ENCODE measurements at places on chromosomes 11 and 22.

DNA sequence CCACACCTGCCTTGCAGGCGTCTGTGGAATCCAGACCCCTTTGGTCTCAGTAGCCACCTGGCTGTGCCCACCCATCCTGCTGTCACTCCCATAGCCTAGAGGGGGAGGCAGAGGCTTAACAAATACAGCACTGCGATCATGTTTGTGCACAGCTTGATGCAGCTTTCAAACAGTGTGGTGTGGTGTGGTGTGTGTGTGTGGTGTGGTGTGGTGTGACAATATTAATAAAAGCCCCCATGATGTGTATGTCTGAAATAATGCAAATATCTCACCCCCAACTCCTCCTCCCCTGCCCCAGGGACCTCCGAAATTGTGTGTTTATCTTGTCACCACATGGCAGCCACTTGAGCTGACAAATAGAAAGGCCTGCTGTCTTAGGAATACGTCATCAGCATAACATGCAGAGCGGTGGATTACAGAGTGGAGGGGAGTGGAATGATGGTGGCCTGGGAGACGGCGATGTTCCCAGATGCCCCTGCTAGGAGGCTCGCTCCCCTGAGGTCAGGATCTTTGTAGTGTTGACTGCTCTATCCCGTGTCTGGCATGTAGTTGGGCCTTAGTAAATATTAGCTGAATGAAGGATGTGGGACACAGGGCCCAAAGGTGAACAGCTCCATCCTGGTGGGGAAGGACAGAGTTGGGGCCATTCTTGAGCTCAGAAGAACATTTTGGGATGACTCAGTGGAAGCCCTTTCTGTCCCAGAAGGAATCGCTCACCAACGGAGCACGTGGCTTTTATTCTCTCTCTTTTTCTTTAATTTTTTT, 2.8 kb downstream of the PDXP start:
- peak; percentile 2 for DNase-seq

DNA sequence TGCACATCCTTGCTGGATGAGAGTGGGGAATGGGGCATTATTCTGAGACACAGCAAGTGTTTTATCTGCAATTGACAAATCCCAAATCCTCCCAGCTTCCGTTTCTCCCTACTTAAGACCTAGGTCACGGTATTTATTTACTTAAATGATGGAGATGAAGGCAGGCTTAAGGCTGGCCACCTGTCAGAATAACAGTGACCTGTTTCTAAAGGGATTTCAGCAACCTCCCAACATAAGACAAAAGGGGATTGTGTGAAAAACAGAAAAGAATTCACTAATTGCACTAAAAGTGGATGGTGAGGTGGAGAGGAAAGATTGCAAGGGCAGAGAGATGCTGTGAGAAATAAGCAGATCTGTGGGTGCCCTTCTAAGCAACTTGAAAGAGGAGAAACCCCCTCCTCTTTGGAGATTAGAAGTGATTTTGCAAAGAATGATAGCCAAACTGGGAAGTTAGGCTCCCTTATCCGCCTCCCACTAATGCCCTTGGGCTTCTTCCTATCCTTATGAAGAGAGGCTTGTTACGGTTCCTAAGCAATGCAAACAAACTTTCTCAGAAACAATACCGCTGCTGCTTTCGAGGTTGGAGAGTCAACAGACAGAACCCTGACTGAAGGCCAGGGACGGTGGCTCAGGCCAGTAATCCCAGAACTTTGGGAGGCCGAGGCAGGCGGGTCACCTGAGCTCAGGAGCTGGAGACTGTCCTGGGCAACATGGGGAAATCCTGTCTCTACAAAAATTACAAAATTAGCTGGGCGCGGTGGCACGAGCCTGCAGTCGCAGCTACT, 84.3 kb downstream of the ARL14EP start:
- DNase-seq, result no peak

DNA sequence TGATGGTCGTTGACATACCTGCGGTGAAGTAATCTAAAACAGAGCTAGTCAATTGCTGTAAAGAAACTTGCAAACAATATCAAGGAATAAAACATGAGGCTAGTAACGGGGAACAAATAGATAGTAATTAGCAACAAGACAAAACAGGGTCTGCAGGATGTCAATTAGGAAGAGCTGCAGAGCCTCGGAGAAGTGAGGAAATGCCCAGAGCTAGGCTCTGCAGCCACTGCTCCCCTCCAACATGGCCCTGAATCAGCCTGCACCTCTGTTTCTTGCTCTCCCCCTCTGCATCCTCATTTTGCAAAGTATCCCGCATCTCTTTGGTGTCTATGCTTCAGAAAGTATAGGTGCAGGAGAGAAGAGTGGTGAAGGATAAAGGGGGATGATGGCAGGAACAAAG, 507.4 kb upstream of the FAT3 start:
- DNase-seq, result no peak

DNA sequence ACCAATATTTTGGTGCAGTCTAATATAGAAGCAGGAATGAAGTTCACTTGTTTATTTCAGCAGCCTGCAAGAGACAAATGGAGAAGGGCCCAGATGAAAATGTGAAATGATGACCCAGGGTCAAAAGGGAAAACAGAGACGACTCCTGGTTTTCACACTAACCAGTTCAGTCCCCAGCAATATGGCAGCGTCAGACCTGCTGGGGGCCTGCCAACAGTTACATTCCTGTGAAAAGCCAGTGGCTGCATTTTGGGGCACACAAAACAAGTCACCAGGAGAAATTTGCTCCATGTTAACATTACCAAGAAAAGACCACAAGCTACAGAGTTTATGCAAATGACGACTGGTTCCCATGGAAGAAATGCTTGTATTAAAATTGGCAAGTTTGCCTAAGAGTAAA, 80.2 kb downstream of the CCDC34 start:
- DNase-seq, result no peak

DNA sequence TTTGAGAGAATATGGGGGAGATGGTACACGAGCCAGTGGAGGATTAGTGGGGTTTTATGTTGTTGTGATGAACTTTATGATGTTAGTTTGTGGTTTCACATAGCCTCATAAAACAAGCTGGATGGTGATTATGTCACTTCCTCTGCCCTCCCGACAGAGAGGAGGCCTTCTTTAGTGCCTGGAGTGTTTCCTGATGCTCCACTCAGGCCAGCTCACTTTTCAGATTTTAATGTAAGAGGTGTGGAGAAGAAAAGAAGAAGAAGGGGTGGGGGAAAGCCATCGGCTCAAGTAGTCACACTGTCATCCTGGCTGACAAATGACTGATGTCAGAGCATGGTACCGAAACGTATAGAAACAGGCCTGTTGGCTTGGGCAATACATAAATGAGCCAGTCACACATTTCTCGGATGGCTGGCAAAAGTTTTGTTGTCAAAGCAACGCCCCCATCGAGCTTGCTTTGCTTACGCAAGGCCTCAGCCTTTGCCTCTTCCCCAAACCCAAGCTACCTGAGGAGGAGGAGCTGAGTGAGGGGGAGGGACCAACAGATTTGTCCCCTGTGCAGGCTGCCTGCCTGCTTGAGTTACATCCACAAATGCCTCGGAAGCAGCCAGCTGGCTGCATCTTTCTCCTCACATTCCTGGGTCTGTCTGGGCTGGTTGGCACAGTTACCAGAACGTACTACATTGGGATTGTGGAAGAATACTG, at the start of gene HEPHL1:
Gene HEPHL1, plus strand, starts transcription at position 578 of the 705 bp plus-strand sequence. Its CDS starts 15 bp downstream, at position 593.
- no peak for DNase-seq

- no peak for DNase-seq
Measured at GRCh38 chr11:75376175-75376574, 23.1 kb upstream of the RPS3 start.

Data from SW 1271 (cell line).